ENCODE measurements at places on chromosomes 6 and 20.

GRCh38 chr20:52150440-52151258 is 40.9 kb downstream of the ZFP64 start:
- peak; percentile 48 for DNase-seq

DNA sequence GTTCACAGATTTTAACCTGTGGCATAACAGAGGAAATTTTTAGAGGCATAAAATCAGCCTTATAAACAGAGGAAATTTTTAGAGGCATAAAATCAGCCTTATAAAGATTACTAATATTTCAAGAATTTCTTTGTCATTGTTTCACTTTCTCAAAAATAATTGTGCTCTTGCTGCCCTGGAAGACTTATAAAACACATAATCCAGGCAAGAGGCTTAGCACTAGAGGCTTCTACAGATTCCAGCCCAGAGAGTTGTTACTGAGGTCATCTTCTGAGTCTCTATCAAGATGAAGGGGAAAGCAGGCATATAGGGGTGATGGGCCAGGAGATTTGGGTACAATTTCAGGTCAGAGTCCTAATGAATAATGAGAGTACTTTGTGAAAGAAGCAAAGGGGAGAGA is 85.7 kb downstream of the RFPL4B start:
- no peak for DNase-seq

DNA sequence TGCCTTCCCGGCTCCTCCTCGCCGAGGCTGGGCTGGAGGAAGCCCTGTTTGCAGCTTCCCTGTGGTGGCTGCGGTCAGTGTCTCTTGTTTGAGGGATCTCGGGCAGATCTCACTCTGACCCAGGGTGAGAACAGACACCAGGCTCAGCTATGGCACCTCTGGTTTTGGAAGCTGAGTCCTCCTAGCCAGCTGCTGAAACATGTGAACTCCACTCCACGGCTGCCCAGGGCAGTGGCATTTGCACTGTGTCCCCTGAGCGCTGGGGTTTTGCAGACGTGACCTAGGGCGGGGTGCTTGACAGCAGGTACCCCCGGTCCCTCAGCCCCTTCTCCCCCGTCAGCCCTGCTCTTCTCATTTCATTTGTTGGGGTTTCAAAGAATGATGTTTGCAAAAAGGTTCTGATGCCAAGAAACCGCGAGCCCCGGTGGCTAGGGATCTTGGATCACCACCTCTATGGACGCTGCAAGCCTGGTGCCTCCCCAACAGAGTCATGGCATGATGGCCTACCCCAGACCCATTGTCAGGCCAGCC is 55.0 kb upstream of the DACT2 start:
- DNase-seq, result no peak

GRCh38 chr20:14979453-14979986 is 642.1 kb upstream of the FLRT3 start:
- no peak for DNase-seq

DNA sequence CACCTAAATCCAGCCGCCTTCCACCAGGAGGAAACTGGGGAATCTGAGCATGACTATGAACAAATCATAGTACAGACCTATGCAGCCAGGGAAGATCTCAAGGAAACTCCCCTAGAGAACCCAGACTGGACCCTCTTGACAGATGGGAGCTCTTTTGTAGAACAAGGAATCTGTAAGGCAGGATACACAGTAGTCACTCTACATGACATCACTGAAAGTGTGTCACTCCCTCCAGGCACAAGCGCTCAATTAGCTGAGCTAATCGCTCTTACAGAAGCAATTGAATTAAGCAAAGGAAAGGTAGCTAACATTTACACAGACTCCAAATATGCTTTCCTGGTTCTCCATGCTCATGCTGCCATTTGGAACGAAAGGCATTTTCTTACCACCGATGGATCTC is 36.8 kb downstream of the PLN start:
- no peak for DNase-seq

DNA sequence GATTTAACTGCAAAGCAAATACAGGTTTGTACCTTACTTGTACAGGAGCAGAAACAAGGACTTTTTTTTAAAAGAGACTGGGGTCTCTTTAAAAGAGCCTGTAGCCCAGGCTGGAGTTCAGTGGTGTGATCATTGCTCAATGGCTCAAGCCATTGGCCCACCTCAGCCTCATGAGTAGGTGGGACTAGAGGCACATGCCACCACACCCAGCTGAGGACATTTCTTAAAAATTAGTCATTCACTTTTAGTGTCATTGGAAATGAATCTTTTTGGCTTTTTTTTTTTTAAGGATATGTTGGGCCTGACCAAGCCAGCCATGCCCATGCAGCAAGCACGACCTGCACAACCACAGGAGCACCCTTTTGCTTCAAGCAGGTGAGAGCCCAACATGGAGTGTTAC is 16.9 kb downstream of the SEC23B start:
- no peak for DNase-seq

GRCh38 chr20:63740627-63741353 is 1.2 kb downstream of the SLC2A4RG start:
- no peak for DNase-seq

GRCh38 chr6:168372889-168373288 is 53.3 kb upstream of the DACT2 start:
- DNase-seq, result no peak

DNA sequence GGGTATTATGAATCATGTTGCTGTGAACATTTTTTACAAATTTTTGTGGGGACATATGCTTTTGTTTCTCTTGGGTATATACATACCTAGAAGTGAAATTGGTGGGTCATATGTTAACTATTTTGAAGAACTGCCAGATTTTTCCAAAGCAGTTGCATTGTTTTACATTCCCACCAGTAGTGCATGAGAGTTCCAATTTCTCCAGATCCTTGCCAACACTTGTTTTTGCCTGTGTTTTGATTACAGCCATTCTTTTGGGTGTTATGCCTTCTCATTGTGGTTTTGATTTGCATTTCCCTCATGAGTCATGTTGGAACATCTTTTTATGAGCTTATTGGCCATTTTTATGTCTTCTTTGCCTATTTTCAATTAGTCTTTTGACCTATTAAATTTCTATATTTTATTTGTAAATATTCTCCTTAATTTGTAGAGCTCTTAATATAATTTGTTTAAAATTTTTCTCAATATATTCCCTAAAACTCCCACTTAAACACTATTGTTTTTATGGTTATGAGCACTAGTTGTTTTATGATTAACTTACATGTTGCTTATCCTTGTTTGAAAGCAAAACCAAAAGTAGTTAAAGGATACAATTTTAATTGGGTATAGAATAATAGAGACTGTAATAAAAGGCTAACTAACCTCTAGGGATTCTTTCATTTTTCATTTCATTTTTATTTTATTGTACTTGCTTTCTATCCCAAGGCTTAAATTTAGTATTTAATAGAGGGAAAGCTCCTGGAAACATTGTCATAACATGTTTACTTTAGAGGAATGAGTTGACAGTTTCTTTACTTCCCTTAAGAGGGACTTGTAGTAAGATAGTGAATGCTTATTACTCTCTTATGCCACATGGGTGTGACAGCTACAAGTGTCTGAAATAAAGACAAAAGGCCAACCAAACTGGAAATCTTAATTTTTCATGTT is 5.5 kb downstream of the UBR2 start:
- peak; percentile 46 for DNase-seq

GRCh38 chr20:18662279-18663040 is 74.6 kb downstream of the DTD1 start:
- peak; percentile 9 for DNase-seq

DNA sequence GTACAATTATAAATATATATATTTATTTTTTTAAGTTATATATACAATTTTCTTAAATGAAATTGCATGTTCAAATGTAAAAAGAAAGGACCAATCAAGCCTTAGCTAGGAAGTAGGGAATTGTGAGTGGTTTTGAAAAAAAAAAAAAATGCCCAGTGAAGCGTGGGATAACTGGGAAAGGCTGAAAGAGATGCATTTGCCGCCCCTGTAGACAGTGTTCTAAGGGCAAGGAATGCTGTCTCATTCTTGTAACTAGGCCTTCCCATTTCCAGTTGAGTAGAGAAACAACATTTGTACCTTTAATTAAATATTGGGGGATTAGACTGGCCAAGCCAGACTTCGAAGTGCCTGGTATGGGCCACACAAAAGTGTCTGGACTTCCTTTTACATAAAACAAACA is 430.1 kb upstream of the SLC35B3 start:
- no peak for DNase-seq

GRCh38 chr6:34319471-34319885 is 70.7 kb upstream of the SMIM29 start:
- DNase-seq, result no peak

GRCh38 chr20:22385602-22386305 is 198.6 kb downstream of the FOXA2 start:
- no peak for DNase-seq

- DNase-seq, result no peak
Measured at GRCh38 chr20:1807394-1807793, 87.8 kb upstream of the SIRPA start.

DNA sequence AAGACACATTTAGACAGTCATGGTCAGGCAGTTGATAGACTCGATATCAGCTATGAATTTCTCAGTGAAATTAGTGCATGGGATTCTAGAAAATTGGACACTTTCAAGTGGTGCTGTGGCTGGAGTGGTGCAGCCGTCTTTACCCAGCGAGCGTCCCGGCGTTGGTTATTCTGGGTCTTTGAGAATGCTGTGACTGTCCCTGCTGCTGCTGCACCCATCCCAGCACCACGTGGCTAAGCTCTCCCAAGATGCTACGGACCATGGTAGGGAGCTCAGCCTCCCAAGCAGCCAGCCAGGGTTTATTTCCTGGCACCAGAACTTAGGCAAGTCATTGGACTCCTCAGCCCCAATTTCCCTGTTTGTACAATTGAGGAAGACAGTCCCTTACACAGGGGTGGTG is 147.2 kb upstream of the RPS6KA2 start:
- DNase-seq, result no peak

DNA sequence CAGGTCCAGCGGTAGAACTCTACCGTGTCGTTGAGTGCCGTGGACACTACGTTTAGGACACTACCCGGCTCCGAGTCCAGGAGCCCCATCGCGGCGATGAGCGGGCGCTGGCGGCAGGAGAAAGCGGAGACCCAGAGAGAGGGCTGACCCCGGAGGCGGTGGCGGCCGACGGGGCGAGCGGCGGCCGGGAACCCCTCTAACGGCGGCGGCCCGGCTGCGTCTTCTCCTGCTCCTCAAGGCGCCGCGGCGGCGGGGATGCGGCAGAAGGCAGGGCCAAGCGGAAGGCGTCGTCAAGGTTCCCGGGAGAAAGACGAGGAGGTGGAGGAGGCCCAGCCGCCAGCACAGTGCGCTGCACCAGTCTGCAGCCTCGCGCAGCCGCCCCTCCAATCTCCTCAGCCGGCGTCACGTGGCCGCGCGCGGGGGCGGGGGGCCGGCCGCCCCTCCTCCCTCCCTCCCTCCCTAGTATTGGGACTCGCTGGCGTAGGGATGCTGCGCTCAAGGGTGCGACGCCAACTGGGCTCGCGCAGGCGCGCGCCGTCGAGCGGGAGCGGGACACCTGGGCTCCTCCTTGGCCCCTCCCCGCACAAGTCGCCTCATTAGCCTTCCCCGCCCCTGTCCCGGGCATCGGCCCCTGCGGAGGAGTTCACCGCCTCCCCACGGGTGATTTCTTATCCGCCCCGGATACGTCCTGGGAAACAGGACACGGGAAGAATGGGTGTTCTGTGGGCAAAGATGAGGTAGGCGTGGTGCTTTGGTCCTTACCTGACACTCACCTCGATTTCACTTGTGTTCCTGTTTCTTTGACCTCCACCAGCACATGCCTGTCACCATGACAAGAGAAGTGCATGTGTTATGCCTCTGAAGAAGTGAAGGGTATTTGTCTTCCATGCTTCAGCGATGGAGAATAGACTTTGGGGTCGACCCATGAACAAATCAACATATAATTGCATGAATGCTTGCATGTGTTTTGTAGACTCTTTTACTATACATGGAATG is at the start of gene ELOVL4:
ELOVL4 (minus strand) TSS at position 363 of the 996 bp plus-strand sequence; CDS start at position 89, 274 bp downstream.
- peak; percentile 55 for DNase-seq

DNA sequence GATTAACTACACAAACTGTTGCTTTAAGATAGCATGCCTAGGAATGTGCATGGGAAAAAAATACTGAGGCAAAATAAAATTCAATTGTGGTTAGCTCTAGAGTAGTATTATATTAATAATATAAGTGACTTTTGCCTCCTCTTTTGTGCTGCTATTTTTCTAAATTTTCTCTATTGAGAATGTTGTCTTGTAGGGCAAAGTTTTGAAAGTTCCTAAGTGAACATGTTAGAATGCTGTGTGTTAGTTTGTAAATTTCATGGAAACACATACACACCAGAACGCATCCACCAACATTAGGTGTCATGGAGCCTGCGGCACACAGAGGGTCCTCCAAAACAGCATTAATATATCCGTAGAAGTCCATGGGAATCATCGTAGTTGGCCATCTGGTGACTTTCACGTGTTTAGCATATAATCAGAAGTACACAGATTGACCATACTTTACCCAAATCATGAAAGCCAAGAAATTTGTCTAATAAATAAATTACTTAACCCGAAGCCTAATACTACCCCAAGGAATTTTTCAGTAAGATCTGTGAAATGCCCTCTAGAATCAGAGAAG is 25.6 kb downstream of the ARHGAP18 start:
- no peak for DNase-seq

- DNase-seq, result no peak
Measured at GRCh38 chr6:135479601-135480000, 17.9 kb downstream of the AHI1 start.

- no peak for DNase-seq
Measured at GRCh38 chr20:35978041-35978513, 9.7 kb downstream of the CNBD2 start.

GRCh38 chr20:25178563-25179438 is 16.7 kb upstream of the ENTPD6 start:
- DNase-seq, result peak; percentile 44

- DNase-seq, result no peak
Measured at GRCh38 chr6:30601436-30601814, 15.6 kb downstream of the PPP1R10 start.

- no peak for DNase-seq
Measured at GRCh38 chr20:36106606-36107005, 47.9 kb upstream of the EPB41L1 start.

DNA sequence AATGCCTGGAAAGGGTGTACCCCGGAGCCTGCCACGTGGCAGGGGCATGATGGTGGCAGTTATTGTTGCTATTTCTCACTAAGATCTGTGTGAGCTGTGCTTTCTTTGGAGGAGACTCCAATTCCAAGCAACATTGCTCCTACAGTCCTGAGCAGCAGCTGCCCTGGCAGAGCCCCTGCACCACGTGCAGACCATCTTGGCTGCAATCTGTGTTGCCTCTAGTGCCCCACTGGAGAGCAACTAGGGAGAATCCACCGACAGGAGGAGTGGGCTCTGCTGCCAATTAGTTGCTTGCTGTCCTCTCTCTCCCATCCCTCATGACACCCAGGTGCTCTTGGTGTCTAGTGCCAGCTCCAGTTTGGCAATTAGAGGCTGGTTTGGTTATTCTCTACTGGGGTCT is 116.0 kb downstream of the PXDC1 start:
- DNase-seq, result no peak

- DNase-seq, result no peak
Measured at GRCh38 chr6:40387127-40387870, 199.9 kb downstream of the LRFN2 start.

GRCh38 chr6:151497905-151498304 is 4.1 kb downstream of the CCDC170 start:
- no peak for DNase-seq

- no peak for DNase-seq
Measured at GRCh38 chr6:10272591-10272990, 142.3 kb downstream of the TFAP2A start.
